8988T (cell line): ENCODE measurements at places on chromosomes 2 and 18.

- DNase-seq, result no peak
These were observed 195.7 kb downstream of the ARL4C start for GRCh38 chr2:234300932-234301823.

- DNase-seq, result no peak
These were observed 19.6 kb upstream of the MC5R start for GRCh38 chr18:13804305-13804704.

GRCh38 chr18:73691118-73691517 lies 456.5 kb downstream of the FBXO15 start:
- no peak for DNase-seq

DNA sequence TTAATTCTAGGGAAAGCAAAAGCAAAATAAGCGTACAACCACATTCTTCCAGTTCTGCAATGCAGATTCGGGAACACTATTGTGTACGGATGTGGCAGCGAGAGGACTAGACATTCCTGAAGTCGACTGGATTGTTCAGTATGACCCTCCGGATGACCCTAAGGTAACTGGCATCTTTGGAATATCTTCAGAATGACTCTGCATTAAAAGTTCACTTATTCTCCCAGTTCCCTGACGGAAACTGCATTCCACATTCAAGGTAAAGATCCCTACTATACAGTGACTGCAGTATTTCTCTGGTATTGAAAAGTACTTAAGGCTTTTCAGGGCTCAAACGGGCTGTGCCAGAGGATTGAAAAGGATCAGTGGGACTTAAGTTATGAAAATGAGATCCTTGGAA lies 10.9 kb downstream of the DDX18 start:
- no peak for DNase-seq

- peak; percentile 37 for DNase-seq
These were observed 108.7 kb downstream of the EN1 start for GRCh38 chr2:118738524-118739308.

DNA sequence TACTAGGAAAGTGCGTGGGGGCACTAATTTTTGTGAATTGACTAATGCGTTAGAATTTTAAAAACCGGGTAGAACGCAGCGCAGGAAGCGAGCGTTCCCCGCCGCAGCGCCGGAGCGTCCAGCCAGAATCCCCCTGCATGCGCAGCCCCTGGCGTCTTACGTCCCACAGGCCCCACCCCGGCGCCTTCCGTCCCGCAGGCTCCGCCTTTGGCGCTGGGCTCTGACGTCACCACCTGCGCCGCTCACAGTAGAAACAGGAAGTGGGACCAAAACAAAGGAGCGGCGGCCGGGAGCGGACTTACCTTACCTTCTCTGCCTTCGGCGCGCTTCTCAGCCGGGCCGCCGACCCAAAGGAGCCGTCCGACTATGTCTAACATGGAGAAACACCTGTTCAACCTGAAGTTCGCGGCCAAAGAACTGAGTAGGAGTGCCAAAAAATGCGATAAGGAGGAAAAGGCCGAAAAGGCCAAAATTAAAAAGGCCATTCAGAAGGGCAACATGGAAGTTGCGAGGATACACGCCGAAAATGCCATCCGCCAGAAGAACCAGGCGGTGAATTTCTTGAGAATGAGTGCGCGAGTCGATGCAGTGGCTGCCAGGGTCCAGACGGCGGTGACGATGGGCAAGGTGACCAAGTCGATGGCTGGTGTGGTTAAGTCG lies at the start of gene CHMP1B:
CHMP1B (plus strand) TSS at position 268 of the 660 bp plus-strand sequence; CDS start at position 367, 99 bp downstream.
- peak; percentile 68 for DNase-seq

GRCh38 chr2:182667315-182667695 lies 48.8 kb upstream of the DNAJC10 start:
- no peak for DNase-seq
